ENCODE measurements at places on chromosomes 7 and 10. TPM values are rescaled to one million over a fixed set of nuclear protein-coding genes. Genes with fewer than 3 reads are reported as not detected.

The AQP1 gene
- total RNA-seq, result 59.9 TPM

DNA sequence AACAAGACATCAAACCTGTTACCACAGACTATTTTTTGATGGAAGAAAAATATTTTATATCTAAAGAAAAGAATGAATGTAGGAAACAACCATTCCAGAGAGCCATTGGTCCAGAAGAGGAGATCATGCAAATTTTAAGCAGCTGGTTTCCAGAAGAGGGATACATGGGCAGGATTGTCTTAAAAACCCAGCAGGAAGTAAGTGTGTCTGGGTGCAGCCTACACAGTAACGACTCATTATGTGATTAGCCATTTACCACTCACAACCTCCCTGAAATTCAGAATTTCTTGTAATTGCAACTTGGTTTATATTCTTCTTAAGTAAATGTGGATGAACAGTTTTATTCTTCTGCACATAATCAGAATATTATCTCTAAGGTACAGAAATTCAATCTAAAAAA is 46.2 kb downstream of the NOC3L start:
- no peak overlapping the region for H3K4me3 ChIP-seq
- H3K27ac ChIP-seq, result no peak overlapping the region
- no peaks in the 10 kb centered on the region for H3K4me1 ChIP-seq

DNA sequence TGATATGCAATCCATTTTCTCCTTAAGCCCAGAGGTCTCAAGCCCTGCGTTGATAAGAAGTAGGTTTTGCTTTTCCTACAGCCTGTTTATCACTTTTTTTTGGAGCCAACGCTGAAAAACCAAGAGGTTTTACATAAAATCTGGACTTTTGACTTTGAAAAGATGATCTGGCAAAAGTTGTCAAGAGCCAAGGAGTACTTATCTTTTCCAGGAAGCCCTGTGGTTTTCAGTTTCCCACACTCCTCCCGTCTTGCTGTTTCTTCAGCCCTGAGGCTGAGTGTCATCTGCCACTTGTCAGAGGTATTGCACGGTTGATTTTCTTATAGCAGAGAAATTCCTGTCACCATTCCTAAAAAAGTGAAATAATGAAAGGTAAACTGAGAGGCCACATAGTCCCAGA is 108.7 kb downstream of the TYW1 start:
- peaks cover 6% of the 10 kb centered on the region for H3K36me3 ChIP-seq
- no peaks in the 10 kb centered on the region for H3K27me3 ChIP-seq

The ITPRID1 gene
- total RNA-seq, result 5.4 TPM

DNA sequence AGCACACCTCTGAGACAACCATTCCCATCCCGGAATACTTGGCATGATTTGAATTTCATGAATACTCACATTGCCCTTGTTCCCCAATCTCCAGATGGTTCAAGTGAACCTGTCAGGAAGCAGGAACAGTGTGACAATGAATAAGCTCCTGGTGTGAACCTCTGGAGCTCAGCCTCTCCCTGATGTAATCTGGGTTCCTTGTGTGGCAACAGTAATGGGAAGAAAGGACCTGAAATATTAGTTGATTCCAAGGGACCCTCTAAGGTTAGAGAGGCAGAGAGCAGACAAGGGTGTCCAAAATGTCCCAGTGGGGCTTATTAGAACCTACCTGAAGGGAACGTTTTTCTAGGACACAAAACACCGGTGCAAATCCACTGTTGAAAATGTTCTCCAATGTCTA is 8.5 kb downstream of the OR2A7 start:
- no peaks in the 10 kb centered on the region for H3K36me3 ChIP-seq
- H3K27me3 ChIP-seq, result no peaks in the 10 kb centered on the region
- no peaks in the 10 kb centered on the region for H3K4me1 ChIP-seq

DNA sequence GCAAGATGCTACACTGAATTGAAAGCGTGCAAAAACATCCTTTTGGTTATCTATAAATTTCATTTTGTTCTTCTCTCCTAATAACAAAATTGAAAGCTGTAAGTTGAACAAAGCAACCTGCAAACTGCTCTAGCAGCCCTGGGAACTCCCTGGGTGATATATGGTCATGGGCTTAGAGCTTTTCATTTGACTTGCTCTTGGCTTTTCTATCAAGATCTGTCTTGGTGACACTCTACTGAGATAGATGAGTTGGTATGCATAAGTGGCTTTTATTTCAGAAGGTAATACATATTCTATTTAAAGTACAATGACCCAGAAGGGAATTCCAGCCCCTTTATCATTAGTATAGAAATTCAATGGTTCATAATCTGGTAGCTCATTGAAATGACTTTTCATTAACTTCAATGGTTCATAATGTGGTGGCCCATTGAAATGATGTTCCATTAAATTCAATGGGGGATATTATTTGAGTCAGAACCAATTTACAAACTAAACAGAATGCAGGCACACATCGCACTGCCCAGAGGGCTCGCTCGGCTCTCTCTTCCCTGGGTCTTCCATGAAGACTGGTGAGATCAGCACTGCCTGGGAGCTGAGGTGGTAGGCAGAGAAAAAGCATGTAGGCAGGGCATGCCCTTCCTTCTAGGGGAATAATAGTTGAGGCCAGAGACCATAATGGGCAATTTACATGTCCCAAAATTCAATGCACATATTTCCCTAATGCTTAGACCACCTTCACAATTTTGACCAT is 10.1 kb upstream of the KCNMA1 start:
- H3K4me1 ChIP-seq, result no peaks in the 10 kb centered on the region
- no peaks in the 10 kb centered on the region for H3K36me3 ChIP-seq
- H3K27ac ChIP-seq, result no peak overlapping the region
- no peaks in the 10 kb centered on the region for H3K27me3 ChIP-seq
- DNase-seq, result no peak

DNA sequence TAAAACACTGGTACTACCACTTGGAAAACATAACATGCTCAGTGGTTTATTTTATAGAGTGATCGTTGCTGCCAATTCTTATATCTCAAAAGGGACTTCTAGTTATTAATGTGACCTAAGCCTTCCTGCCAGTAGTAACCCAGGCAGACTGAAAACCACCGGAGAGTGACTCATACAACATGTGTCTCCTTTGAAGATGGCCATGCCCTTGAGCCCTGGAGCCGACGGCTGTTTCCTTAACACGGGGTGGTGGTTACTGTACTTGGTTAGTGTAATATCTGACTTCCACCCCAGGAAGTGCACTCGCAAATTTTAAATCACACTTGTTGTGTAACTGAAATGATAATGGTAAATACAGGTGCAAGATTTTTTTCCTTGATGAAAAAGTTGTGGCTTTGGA is 30.5 kb downstream of the JAKMIP3 start:
- no peak overlapping the region for H3K4me3 ChIP-seq
- H3K4me1 ChIP-seq, result no peaks in the 10 kb centered on the region
- no peaks in the 10 kb centered on the region for H3K36me3 ChIP-seq

DNA sequence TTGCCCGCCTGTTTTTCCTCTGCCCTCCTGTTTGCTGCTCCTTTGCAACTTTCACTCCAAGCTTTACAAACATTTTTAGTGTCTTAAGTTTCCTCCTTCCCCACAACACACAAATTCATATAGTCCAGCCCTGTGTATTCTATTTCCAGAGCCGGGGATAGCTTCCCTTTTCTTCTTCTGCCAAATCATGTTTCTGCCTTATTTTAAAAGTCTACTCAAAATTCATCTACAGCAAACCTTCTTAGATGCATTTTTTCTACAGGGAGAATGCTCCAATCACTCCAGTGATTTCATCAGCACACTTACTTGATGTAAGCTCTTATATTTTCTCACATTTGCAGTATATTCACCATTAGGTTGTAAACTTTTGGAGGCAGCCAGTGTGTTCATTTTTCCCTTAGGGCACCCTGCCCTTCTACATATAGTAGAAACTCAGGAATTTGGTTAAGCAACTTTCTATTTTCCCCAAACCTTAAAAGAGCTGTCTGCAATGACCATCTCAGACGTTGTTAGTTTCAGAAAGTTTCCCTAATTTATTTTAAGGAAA is 12.4 kb upstream of the ACTA2 start:
- H3K36me3 ChIP-seq, result no peaks in the 10 kb centered on the region
- DNase-seq, result no peak
- H3K4me3 ChIP-seq, result no peak overlapping the region
- H3K27me3 ChIP-seq, result no peaks in the 10 kb centered on the region
- H3K4me1 ChIP-seq, result no peaks in the 10 kb centered on the region

DNA sequence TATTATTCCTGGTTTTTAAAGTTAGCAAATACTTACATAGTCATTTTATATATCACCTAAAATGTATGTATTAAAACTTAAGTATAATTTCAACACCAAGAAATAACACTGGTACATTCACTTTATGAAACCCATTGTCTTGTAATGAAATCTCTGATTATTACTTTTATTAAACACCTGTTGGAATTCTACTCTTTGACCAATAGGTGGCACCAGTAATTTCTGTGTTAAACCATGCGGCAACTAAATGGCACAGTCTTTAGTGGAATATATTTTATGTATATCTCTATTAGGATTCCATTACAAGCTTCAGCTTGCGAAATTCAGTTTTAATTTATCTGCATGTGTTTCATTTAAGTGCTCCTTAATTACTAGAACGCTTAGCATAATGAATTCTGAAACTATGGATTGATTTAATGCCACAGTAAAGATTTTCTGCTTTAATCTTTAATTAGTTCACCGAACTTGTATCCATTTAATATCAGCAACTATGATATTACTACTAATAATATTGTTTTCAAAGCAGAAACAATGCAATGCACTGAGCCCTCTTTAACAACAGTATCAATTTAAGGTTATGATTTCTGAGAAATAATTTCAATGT is 181.3 kb downstream of the MAGI2 start:
- no peaks in the 10 kb centered on the region for H3K27me3 ChIP-seq
- H3K4me1 ChIP-seq, result no peaks in the 10 kb centered on the region
- no peaks in the 10 kb centered on the region for H3K36me3 ChIP-seq

DNA sequence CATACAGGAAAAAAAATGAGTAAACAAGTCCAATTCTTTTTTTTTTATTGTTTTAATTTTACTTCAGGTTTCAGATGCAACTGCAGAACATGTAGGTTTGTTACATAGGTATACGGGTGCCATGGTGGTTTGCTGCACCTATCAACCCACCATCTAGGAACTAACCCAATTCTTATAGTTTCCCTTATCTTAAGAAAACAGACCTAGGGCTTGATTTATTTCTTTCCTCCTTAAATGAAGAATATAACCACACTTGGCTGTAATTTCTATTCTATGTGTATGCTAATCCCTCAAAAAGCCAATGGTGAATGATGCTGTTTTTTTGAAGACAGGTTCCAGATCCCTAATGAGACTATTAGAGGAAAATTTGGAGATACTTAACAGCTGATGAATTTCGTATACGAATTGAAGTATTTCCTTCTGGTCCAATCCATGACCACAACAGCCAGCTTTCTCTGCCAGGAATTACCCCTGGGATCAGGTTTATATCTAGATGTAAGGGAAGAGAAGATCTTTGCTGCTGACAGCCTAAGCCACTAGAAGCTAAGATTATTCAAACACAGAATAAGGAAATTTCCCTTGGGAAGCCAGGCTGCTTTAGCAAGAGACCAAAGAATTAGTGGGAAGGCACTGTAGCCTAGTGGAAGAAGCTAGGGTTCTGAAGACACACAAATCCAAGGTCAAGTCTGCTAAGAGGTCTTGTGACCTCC is 115.8 kb downstream of the INHBA start:
- H3K27ac ChIP-seq, result no peak overlapping the region
- H3K4me1 ChIP-seq, result no peaks in the 10 kb centered on the region
- no peaks in the 10 kb centered on the region for H3K36me3 ChIP-seq
- no peaks in the 10 kb centered on the region for H3K27me3 ChIP-seq
- H3K4me3 ChIP-seq, result no peak overlapping the region
- DNase-seq, result no peak

The PON1 gene
- not detected for total RNA-seq

- H3K4me3 ChIP-seq, result no peak overlapping the region
- no peaks in the 10 kb centered on the region for H3K36me3 ChIP-seq
- H3K27ac ChIP-seq, result no peak overlapping the region
- no peak for DNase-seq
These were observed 99.0 kb upstream of the PITRM1 start for GRCh38 chr10:3271354-3272115.

DNA sequence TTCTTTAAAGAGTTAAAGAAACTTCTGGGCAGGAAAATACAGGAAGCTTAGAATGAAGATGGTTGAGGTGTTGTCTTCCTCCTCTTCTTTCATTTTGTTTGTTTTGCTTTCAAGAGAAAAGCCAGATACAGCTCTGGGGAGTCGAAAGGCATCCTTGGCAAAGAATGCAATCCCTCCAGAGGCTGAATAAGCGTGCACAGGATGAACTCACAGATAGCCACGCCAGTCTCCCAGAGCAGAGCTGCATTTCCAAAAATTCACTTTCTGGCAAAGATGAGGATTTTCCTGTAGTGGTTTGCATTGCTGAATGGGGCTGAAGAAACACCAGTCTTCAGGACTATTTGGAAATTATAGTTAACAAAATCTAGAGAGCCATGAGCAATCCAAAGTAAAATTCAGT is 336.4 kb downstream of the NRG3 start:
- no peaks in the 10 kb centered on the region for H3K36me3 ChIP-seq
- no peak overlapping the region for H3K27ac ChIP-seq
- H3K4me1 ChIP-seq, result no peaks in the 10 kb centered on the region
- DNase-seq, result no peak

GRCh38 chr10:123512901-123513775 is 153.0 kb upstream of the GPR26 start:
- H3K4me1 ChIP-seq, result no peaks in the 10 kb centered on the region
- H3K4me3 ChIP-seq, result no peak overlapping the region
- H3K27me3 ChIP-seq, result no peaks in the 10 kb centered on the region
- no peak for DNase-seq
- H3K36me3 ChIP-seq, result no peaks in the 10 kb centered on the region

The NEUROD6 gene
- total RNA-seq, result not detected

DNA sequence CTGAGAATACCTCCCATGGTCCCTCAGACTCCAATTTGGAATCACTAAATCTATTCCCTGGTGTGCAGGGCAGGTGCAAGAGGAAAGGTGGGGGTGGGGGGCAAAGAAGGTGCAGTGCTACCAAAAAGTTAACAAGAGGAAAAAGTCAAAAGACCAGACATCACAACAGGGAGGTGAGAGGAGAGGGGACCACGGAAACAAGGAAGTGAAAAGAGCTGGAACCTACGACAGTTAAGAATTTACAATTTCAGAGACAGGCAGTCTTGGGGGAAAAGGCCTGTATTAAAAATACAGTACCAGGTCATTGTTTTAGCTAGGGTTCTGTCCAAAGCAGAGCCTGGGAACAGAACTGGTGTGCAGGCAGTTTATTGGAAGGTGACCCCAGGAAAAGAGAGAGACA is 14.6 kb downstream of the ITGB1 start:
- no peaks in the 10 kb centered on the region for H3K27me3 ChIP-seq
- no peaks in the 10 kb centered on the region for H3K36me3 ChIP-seq
- peaks cover 50% of the 10 kb centered on the region for H3K4me1 ChIP-seq
- no peak overlapping the region for H3K4me3 ChIP-seq
- DNase-seq, result no peak

The SKAP2 gene
- 101 TPM for total RNA-seq

DNA sequence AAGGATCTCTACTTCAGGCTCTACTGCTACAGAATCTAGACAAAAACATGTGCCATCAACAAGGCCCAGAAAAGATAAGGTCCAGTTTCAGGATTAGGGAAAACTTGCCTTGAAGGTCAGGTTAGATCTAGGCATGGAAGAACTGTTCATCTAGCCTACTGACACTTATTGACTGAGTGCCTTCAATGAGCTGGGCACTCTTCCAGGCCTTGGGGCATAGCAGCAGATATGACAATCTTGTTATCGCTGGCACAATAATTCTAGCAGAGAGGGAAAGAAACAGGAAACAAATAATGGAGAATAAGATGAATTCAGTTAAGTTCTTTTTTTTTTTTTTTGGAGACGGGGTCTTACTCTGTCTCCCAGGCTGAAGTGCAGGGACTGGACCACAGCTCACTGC is 71.6 kb downstream of the ADCYAP1R1 start:
- no peaks in the 10 kb centered on the region for H3K4me1 ChIP-seq
- H3K27ac ChIP-seq, result no peak overlapping the region
- no peak for DNase-seq
- no peaks in the 10 kb centered on the region for H3K27me3 ChIP-seq
- no peak overlapping the region for H3K4me3 ChIP-seq
- H3K36me3 ChIP-seq, result no peaks in the 10 kb centered on the region

All from Peyer's patch (tissue), 4 donors.